ENCODE measurements at places on chromosomes 4 and X.

DNA sequence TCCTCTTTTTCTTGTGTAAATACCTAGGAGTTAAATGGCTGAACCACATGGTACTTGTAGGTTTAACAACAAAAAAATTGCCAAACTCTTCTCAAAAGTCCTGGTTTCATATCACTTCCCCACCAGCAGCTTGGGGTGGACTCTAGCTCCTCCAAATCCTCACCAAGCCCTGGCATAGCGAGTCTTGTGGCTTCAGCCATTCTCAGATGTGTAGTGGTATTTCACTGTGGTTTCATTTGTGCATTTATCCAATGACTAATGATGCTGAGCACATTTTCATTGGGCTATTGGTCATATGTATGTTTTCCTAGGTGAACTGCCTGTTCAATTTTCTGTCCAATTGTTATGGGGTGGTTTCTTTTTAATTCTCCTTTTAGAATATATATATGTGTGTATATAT, 249.3 kb downstream of the NLGN4X start:
- DNase-seq, result no peak

- DNase-seq, result peak; percentile 88
Observed at GRCh38 chr4:52019936-52020657, at the start of gene LRRC66. TSS of gene LRRC66 (minus strand) at chr4:52020363. CDS start at chr4:52017613, 2,750 bp downstream.

- peak; percentile 76 for DNase-seq
Observed at GRCh38 chr4:145938618-145939440, at the start of gene ZNF827. TSS of gene ZNF827 (minus strand) at chr4:145938823. CDS start at chr4:145938407, 416 bp downstream.

DNA sequence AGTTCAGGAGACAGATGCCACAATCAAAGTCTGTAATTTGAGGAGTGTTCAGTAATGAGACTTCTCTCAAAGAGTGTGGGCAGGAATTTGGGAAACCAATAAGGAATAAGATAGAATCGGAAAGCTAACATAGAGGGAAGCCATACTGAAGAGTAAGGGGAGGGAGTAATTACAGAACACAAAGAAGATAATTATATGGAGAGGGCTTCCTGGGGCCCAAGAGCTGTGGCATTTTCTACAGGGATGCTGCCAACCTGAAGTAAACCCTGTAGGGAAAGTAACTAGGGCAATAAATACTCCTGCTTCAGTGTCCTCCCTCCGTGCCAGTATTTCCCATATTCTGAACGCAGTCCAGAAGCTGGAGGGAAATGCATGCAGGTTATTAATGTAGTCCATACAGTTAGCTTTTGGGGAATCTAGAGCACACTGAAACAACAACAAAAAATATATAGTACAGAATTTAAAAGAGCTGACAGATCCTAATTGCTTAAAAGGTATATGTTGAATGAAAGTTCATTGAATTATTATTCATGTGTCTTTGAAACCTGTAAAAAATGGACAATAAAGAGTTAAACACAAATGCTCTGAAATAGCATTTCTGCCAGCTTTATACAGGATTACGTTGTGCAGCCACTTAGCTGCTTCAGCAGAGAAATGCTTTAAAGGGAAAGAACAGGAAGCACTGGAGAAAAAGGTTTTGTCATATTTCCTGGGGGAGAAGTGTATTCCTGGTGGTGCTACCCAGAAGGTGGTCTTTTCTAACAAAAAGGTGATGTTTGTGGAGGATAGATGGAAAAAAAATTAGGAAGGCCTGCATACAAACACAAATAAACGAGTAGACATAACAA, 48.0 kb downstream of the CXXC4 start:
- no peak for DNase-seq

DNA sequence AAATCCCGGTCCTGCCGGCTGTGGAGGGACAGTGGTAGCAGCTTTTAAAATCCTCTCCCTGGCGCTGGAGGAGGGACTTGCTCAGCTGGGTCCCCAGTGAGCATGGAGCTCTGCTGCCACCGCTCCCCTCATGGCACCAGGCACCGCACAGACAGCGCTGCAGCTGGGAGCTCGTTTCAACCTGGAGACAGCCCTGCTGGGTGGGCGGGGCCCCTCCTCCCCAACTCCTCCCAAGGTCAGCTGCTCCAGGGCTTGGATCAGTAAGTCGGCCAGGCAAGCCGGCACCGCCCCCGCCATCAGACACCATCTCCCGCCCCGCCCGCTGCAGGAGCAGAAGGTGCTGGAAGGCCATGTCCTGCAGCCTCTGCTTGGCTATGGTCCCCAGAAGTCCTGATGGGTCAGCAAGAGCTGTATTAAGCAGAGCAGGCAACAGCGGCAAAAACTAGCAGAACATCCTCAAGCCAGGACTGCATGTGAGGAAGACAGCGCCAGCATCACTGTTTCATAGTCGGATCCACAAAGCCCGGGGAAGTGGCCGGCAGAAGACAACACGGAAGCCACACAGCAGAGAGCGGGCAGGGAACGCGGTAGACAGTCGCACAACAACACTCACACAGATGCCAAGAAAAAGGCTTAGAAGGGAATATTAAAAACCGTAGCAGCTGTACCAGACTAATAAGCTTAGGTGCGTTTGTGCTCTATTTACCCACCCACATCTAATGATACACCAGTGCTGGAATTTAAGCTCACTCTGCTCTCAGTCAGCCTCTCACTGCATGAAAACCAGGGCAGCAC, 16.2 kb downstream of the ZFYVE28 start:
- DNase-seq, result peak; percentile 86

DNA sequence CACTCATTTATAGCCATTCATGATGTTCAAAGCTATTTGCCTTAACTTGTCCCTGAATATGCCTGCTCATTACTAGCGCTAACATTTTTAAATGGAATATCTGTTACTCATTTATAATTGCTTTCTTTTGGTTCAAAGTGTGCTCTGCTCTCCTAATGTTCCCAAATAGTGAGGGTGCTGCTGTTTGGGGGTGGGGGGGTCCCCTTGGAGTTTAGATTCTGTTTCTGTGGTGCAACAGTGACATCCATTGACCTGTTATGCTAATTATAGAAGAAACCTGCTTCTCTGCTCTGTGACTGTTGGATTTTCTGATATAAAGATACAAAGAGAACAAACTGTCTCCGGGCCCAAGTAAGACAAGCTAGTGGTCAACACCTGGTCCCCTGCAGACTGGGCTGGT, 222.4 kb downstream of the SHROOM3 start:
- DNase-seq, result no peak

DNA sequence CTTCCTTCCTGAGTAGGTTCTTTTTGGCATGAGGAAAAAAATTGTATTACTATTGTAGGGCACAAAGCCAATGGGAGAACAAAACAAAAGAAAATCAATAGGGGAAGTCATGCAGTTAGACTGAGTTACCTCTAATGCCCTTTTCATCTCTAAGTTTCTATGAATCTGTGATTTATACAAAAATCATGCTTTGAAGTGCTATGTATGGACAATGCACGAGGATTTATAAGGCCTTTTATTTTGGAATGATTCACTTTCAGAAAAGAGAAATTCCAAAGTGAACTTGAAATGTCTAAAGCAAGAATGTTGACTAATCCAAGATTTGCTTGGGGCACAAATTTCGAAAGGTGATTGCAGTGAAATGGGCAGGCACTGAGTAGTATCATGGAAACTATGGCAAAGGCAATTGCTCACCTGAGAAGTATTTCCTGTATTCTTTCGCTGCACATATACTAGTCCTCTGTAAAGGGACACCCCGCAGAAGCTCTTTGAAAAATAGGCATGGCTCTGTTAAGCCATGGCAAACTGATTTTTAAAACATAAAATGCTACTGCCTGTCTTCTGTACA, 52.8 kb downstream of the ADGRG4 start:
- DNase-seq, result no peak

DNA sequence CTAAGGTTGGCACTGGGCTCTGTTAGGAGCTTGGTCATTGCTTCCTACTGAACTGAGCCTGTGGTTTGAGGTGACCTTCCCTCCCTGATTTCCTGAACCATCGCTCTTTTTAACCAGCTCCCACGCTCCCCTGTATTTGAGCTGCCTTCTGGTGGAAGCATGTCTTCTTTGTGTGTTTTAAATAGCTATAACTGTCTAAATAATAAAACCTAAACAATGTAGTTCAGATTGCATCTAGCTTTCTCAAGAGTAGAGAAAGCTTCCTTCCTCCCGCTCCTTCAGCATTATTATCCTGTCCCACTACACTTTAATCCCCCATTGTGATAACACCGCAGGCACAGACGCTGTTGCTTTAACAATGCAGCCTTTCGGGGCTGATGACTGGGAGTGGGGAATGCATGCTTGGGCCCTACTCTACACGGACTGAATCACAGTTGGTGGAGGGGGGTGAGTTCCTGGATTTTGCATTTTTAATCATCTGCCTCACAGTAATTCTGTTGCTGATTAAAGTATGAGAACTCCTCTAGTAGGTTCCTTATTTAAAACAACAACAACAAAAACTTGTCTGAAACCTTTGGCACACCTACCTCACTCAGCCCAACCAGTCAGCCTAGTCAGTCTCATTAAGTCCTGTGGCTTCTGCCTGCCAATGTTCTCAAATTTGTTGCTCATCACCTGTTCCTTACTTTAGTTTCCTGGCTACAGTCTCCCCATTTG, 6.6 kb downstream of the SMS start:
- no peak for DNase-seq

- peak; percentile 7 for DNase-seq
Observed at GRCh38 chr4:20253735-20254409, 2.2 kb downstream of the SLIT2 start.

DNA sequence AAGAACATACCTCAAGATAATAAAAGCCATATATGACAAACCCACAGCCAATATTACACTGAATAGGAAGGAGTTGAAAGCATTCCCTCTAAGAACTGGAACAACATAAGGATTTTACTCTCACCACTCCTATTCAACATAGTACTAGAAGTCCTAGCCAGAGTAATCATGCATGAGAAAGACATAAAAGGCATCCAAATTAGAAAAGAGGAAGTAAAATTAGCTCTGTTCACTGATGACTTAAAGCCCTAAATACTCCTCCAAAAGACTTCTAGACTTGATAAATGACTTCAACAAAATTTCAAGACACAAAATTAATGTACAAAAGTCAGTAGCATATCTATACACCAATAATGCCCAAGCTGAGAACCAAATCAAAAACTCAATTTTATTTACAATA, 235.7 kb downstream of the NKX6-1 start:
- no peak for DNase-seq

GRCh38 chr4:104073229-104073628, 353.4 kb upstream of the TACR3 start:
- DNase-seq, result no peak

- DNase-seq, result no peak
Observed at GRCh38 chrX:8037593-8038348, 110.6 kb upstream of the PNPLA4 start.

- no peak for DNase-seq
Observed at GRCh38 chrX:52082578-52082977, 13.6 kb upstream of the MAGED4B start.

DNA sequence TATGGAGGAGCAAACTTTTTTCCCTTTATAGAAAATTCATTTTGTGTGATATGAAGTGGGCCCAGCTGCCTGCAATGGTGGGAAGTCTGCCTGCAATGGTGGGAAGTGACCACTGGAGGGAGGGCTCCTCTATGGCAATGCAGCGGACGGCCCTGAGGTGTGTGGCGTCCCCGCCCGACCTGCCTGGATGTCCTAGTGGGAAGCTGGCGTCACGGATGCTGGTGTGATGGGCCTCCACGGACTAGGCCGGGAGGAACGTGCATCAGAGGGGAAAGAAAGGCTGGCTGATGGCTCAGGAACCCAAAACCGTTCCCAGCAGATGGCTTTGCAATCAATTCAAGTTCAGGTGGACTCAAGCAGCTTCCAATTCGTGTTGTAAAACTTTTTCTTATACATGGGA, 177.9 kb downstream of the AFAP1 start:
- DNase-seq, result peak; percentile 79

GRCh38 chrX:38929966-38930421, 128.7 kb downstream of the MID1IP1 start:
- DNase-seq, result no peak

DNA sequence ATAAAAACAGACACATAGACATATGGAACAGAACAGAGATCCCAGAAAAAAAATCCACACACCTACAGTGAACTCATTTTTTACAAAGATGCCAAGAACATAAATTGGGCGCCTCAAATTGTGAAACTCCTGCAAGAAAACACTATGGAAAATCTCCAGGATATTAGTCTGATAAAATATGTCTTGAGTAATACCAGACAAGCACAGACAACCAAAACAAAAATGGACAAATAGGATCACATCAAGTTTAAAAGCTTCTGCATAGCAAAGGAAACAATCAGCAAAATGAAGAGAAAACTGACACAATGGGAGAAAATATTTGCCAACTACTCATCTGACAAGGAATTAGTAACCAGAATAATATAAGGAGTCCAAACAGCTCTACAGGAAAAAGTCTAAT, 337.3 kb upstream of the DIPK2B start:
- DNase-seq, result no peak

DNA sequence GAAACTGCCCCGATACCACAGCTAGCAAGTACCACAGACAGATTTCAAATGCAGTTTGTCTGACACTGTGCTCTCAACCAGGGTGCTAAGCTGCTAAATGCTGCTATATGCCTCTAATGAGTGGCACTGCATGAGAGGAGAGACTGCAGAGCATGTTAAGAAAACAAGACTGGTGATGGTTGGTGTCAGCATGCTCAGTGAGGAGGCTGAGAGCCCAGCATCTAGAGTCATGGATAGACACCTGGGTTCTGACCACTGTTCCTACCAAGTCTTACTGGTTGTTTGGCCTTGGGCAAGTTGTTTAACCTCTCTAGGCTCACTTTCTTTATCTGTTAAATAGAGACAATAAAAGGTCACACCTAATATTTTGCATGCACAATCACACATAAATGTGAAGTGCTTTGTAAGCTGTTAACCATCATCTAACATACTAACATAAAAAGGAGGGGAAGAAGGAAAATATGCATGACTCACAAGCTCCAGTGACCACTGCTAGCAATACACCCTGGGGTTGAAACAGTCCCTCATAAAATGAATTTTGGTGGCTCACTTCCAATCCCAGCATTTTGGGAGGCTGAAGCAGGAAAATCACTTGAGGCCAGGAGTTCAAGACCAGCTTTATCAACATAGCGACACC, 20.7 kb downstream of the HHIP start:
- DNase-seq, result no peak

DNA sequence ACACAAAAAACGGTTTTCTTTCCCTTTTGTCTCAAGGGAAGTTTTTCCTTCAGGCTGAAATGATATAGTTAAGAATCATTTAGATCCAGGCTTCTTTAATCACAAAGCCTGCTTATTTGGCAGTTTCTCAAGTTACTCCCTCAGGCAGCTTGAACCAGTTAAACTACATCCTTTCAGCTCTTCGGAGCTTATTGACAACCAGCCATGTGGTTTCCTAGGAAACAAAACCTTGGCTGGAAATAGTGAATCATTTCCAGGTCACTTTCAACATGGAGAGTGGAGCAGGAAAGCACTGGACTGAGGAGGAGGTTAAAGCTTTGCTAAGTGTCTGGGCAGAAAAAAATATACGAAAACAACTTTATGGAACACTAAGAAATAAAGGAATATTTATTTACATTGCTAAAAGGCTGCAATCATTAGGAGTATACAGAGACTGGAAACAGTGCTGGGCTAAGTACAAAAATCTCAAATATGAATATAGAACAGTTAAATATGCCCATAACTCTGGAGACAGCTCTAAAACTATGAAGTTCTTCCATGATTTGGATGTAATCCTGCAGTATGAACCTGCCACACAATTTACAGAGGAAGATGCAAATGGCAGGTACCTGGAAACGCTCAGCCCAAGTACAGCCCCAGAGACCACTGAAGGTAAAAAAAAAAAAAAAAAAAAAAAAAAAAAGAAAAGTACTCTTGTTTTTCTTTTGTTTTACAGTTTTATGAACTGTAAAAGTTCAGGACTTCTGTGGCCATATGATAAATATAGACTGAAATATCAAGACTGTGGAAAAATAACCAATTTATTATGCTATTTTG, 23.2 kb upstream of the AASDH start:
- no peak for DNase-seq

- DNase-seq, result no peak
Observed at GRCh38 chrX:69214463-69214862, 49.2 kb upstream of the PJA1 start.

Data from left colon (tissue), 2 donors.